Skin of body (tissue), 3 donors: ENCODE measurements at places on chromosomes 6 and 20.

- no peak for DNase-seq
These were observed 382.9 kb downstream of the PRKN start for GRCh38 chr6:162344646-162345010.

GRCh38 chr6:27911956-27912446 lies at the start of gene OR2B2:
Gene OR2B2 (minus strand): TSS chr6:27912396. CDS start chr6:27912319, 77 bp downstream.
- no peak for DNase-seq

DNA sequence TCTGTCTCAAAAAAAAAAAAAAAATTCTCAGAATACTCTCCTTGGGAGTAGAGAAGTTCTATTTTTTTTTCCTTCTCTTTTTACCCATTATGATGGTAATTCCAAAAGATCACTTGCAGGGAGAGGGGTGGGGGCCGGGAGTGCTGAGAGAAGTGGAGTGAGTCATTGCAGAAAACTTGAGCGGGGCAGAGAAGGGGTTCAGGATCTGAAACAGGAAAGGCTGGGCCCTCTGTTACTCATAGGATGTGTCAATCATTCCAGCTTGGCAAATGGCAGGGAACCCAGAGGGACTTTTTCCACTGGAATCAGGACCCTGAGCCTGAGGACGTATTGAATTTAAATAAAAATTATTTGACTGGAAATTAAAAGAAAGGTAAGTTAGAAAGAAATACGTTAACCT lies 111.4 kb upstream of the ARMC2 start:
- no peak for DNase-seq

- DNase-seq: peak; percentile 31
These were observed 16.9 kb upstream of the PTCRA start for GRCh38 chr6:42898891-42899361.

- DNase-seq: no peak
These were observed 29.1 kb upstream of the C20orf203 start for GRCh38 chr20:32702706-32703425.

DNA sequence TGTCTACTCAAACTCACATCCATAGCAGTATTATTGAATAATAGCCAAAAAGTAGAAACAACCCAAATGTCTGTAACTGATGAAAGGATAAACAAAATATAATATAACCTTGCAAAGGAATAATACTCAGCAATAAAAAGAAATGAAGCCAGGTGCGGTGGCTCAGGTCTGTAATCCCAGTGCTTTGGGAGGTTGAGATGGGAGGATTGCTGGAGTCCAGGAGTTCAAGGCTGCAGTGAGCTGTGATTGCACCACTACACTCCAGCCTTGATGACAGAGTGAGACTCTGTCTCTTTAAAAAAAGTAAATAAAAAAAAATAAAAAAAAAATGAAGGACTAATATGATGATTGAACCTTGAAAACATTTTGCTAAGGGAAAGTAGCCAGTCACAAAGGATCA lies 22.1 kb upstream of the KIF16B start:
- no peak for DNase-seq

DNA sequence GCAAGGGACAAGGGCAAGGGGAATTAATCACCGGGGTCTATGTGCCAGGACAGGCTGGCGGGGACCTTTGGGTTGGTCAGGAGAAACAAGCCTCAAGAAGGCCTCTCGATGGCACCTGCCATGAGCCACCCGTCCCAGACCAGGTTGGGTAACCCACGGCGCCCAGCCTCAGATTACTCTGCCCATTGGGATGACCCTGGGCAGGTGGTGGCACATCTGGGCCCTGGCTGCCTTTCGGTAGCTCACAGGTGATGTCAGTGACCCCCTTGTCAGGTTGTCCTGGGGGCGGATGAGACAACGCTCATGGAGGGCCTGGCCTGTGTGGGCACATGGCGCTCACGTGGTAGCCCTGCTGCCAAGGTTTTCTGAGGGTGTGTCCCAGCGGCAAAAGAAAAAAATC lies 152.2 kb downstream of the SYCP2 start:
- no peak for DNase-seq
